ENCODE measurements at places on chromosomes 4 and X.

DNA sequence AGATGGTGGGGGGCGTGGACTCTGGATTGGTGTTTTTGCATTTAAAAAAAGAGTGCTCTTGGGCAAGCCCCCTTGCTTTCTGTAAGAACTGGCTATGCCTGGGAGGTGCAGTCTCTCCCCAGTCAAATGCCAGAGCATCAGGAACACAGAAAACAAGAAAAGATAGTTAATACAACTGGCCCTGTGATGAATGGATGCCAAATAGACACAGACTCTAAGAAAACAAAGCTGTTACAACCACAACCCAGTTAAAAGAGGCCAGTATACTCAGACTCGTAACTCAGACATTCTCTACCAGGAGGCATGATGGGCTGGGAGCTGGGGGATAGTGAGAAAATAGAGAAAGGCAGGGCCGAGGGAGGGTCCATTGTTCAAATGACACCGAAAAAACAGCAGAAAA lies 32.5 kb upstream of the C1QTNF7 start:
- no peak for DNase-seq

- no peak for DNase-seq
Observed at GRCh38 chrX:123077631-123078030, 106.4 kb upstream of the GRIA3 start.

- no peak for DNase-seq
Observed at GRCh38 chrX:100939333-100939732, 10.6 kb upstream of the XKRX start.

DNA sequence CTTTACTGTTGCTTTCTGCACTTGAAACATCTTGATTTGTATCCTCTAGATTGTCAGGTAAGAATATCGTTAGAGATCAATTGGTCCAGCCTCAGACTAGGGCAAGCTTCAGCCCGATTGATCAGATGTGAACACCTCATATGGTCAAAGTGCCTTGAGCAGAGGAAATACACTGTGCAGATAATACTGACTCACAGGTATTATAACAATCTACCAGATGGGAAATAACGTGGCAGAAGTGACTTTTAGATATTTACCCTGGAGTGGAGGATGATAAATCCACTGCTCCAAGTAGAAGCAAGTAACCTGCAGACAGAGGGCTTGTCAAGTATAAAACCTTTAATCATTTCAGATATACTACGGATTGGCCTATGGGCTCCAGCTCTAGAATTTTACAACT lies 17.9 kb downstream of the VEGFC start:
- no peak for DNase-seq

GRCh38 chr4:96729641-96730040 lies 889.7 kb downstream of the PDHA2 start:
- no peak for DNase-seq
